Left hindlimb (tissue), 1 donor: ENCODE measurements at places on chromosomes 7 and 10.

- DNase-seq, result no peak
Observed at GRCh38 chr7:16905300-16906044, 23.7 kb upstream of the AGR3 start.

DNA sequence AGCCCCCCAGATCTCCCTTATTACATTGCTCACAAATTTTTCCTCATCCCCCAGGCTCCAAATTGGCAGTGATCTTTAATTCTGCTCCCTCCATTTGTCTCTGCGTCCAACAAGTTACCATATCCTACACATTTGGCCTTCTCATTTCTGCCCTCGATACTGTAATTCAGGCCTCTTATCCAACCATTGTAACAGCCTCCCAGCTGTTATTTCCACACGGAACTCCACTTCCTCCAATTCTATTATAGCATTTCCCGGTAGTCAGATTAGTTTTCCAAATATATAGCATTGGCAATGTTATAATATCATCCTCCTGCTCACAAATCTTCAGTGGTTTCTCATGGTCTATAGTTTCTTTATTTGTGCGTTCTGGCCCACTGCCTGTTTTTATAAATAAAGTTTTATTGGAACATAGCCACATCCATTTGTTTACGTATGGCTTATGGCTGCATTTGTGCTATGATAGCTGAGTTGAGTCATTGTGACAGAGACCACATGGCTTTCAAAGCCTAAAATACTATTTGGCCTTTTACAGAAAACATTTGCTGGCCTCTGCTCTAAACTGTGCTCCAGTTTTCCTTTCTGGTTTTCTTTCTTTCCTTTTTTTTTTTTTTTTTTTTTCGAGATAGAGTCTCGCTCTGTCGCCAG, 126.5 kb upstream of the ZNF438 start:
- DNase-seq, result no peak

GRCh38 chr10:70328967-70329366, 45.2 kb upstream of the NPFFR1 start:
- no peak for DNase-seq

- no peak for DNase-seq
Observed at GRCh38 chr7:88322151-88322550, 15.5 kb upstream of the STEAP4 start.

- DNase-seq, result no peak
Observed at GRCh38 chr7:157320608-157320980, 16.2 kb upstream of the DNAJB6 start.

- no peak for DNase-seq
Observed at GRCh38 chr10:107004362-107004761, 160.1 kb downstream of the SORCS1 start.

DNA sequence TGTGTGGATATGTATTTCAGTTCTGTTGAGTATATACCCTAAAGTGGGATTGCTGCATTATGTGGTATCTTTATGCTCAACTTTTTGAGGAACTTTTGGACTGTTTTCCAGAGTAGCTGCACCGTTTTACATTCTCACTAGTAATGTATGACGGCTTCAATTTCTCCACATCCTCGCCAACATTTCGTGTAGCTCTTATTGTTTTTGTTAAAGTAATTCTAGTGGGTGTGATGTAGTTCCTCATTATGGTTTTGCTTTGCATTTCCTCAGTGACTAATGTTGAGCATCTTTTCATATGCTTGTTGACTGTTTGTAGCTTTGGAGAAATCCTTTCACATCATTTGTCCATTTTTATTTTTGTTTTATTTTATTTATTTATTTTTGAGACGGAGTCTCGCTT, 4.5 kb downstream of the STMP1 start:
- no peak for DNase-seq

GRCh38 chr10:95756809-95757684, 1.1 kb downstream of the ENTPD1 start:
- no peak for DNase-seq

DNA sequence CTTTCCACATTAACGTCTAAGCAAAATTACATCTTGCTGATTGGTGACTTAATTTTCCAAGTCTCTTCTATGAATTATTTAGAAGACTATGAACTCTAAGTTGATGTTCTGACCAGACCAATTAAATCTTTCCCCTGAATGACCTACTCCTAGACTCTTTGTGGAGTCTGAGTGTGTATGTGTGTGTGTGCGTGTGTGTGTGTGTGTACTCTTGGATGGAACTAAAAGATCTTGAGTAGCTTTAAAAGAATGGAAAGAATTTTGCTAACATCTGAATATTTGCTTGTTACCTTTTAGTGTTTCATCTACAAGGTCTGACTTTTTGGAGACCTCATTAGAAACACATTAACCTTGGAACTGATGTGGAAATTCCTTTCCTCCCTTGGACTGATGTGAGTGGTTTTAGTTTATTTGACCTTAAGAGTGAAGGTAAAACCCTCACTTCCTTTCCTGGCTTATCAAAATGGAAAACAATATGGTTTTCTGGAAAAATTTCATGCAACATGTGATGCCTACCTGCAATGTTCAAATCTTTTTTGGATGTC, 257.1 kb downstream of the GATA3 start:
- DNase-seq, result no peak

DNA sequence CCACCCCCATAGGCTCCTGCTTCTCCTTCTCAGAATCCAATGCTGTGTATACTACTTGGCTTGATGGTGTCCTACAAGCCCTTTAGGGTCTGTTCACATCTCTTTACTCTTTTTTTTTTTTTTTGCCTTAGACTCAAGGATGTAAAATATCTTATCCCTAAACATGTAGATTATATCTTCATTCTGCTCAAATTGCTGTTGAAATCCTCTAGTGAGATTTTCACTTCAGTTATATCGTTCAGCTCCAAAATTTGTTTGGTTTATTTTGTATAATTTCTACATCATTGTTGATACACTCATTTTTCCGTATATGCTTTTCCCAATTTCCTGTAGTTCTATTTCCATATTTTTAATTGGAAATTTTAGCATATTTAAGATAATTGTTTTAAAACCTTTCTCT, 1.8 kb upstream of the AKR1C3 start:
- no peak for DNase-seq

DNA sequence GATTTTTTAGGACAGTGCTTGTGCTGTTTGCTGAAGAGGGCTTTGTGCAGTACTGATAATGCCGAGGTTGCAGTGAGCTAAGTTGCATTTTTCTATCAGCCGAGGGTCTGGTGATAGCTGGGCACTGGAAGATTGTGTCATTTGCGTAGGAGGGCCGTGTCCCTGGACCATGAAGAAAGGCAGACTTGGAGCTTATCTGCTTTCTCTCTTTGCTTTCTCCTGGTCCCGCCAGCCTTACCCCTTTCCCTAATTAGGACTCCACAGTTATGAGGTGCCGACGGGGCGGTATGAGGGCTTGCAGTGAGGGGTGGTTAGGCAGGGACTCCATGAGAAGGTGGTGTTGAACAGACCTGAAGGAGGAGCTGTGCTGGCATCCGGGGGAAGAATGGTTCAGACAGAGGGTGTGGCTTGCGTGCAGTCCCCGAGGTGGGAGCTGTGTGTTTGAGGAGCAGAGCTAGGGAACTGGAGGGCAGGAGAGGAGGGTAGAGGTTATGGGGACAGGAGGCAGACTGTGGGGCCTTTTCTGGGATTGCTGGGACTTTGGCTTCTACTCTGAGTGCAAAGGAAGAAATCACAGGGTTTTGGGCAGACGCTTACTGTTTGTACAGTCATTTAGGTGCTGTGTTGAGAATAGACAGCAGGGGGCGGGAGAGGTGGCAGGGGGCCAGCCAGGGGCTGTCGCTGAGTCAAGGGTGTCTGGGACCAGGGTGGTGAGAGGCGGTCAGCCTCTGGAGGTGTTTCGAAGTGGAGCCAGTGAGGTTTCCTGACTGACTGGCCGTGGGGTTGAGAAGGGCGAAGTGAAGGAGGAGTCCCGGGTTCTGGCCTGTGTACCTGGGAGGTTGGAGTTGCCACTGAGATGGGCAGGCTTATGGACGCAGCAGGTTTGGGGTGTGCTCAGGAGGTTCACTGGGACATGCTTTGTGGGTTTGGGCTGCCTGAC, 43.4 kb downstream of the PRF1 start:
- DNase-seq, result peak; percentile 77

- no peak for DNase-seq
Observed at GRCh38 chr10:84160663-84161362, 12.8 kb upstream of the GPR15LG start.

- DNase-seq, result no peak
Observed at GRCh38 chr7:157952841-157953645, 616.2 kb downstream of the DNAJB6 start.

- DNase-seq, result no peak
Observed at GRCh38 chr10:84743483-84743882, 415.1 kb downstream of the CCSER2 start.

DNA sequence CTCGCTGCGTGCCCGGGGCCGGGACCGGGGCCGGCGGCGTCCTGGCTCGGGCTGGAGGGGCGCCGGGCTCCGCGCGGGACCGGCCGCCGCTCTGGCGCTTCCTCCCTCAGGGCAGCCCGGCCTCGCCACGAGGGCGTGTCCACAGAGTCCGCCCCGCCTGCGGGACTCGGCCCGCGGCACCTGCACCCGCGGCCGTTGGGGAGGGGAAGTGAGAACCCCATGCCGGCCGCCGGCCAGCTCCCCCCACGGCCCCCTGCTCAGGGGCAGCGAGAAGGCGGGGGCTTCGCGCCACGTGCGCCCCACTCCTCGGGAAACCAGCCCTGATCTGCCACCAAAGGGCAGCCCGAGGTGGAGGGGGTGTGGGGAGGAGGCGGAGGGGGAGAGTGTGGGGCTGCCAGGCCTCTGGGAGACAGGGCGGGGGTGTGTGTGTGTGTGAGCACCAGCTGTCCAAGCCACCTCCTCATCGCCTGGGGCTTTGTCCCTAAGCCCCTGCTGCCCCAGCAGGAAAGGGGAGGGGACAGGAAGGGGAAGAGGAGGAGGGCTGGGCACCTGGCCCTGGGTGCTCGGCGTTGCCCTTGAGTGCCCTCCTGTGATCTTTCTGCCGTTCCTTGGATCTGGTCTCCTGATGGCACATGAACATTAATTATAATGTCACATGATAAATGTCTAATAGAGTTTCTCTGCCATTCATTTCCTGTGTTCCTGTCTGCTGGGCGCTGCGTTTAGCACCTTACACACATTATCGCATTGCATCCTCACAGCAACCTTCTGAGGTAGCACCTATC, at the start of gene PIK3AP1:
PIK3AP1 (minus strand) TSS at position 93 of the 785 bp plus-strand sequence. CDS start 120 bp downstream, outside the sequence.
- DNase-seq, result peak; percentile 43

DNA sequence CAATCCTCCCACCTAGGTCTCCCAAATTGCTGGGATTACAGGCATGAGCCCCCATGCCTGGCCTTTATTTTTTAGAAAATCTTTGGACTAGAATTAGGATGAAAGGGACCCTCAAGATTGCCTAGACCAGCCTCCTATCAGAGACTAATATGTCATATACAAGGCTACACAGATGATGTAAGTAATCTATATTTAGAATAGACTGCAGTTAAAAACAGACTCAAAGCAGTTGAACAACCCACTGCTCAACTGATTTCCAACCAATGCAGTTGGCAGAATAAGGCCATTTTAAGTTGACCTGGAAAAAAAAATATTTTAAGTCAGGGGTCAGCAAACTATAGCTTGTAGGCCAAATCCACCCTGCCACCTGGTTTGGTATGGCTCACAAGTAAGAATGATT, 27.7 kb downstream of the PSPH start:
- no peak for DNase-seq

- DNase-seq, result no peak
Observed at GRCh38 chr7:157310676-157311185, 26.1 kb upstream of the DNAJB6 start.

GRCh38 chr10:92575961-92576360, 2.1 kb upstream of the IDE start:
- no peak for DNase-seq

DNA sequence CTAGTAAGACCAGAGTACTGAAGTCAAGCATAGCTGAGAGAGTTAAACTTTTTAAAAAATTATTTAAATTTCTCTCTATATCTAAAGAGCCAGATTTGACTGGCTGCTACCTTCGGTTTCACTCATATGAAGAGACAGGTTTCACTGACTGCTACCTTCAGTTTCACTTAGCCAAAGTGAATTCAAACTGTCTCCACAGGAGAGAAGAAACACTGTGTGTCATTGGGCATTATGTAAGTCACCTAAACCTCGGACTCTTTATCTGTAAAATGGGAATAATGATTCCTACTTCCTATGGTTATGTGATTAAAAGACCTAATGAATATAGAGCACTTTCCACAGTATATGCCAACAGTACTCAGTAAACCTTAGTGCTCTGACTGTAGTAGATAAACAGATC, 41.6 kb upstream of the MET start:
- DNase-seq, result no peak

DNA sequence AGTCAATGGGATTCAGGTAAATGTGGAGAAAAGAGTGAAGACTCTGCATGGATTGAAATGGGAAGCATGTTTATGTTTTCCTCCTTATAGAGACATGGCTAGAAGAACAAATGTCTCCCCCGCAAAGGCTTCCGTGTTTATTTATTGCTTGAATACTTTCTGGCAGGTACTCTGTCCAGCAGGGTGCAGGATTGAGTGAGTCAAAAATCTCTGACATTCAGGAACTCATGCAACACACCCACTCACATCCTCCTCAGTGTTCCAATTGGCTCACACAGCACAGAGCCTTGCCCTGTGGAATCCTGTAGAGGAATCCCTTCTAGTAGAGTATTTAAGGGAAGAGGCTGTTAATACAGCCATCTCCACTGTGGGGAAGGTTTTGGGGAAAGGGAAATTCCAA, 290.3 kb upstream of the VWC2 start:
- DNase-seq, result no peak

DNA sequence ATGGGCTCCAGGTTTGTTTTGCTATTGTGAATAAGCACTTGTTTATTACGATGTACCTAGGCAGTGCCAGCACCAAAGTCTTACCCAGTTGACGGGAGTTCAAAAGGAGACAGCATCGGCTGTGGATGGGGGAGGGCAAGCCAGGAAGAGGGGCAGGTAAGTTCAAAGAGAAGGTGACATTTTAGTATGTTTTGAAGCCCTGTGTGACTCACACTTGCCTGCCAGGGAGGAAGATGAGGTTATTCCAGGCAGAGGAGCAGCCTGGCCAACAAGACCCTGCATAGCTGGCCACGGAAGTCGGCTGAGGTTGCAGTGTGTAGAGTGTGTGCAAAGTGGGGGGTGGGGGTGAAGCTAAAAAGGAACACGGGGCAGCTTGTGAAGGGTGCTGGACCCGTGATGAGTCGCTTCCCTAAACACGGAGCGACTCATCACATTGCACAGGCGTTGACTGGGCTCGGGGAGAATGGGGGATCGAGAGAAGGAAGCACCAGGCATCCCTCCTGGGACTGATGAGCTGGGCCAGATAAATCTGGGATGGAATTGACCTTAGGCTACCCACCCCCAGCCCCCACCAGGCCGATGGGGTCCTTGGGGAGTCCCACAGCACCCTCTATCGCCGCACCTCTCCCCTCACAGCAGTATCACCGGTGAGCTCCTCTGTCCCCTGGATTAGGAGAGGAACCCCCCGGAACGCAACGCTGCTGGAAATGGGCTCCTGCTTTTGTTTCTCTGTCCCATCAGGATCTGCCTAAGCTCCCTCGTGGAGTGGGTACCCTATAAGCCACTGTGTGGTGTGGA, 97.9 kb upstream of the IKZF1 start:
- no peak for DNase-seq
